B cell (primary cell): ENCODE measurements at places on chromosomes 1 and 21.

DNA sequence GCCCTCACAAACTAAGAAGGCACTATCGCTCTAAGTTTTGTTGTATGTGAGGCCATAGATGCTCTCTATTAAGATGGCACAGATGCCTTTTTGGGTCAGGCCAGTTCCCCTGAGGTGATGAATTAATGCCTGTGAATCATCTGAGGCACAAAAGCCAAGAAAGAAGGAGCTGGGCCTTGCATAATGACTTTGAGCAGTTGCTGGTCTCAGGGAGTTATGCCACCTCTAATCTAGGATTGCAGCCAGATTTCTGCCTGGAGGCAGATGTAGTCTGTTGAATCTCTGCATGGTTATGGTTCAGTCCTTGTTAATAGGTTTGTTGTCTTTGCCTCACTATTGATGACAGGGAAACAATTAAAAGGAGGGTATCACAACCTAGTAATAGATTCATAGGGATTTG lies 168.1 kb upstream of the CHRM3 start:
- no peak for DNase-seq

- DNase-seq: no peak
These were observed 21.9 kb downstream of the LRRC8D start for GRCh38 chr1:89842567-89843272.

DNA sequence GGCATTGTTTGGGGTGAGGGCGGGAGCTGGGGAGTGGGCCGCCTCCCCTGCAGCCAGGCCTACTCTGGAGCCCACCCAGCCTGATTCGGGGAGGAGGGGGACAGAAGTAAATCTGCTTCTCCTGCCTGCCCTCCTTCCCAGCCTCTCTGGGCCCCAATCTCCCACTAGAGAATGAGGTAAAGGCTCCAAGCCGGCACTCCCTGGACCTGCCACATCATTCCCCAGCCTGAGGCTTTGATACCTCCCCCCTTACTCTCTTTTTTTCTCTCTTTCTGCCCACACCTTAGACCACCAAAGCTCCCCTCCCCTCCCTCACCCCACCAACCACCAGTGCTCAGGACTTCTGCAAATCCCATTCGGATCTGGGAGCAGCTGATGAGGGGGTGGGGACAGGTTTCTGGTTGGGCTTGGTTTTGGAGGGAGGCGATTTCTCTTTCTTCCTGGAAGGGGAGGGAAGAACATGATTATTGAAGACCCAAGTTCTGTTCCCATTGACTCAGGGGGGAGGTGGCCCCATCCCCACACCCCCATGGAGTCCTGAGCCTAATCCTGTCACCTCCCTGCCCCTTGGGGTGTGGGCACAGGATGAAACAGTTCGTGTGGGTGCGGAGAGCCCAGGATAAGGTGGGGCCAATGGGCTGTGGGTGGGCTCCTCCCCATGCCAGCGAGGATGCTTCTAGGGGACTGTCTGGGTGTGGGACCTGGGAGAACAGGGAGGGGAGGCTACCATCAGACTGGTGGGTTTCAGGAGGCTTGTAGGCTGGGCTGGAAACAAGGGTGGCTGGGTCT lies 1.3 kb downstream of the MAP7D1 start:
- no peak for DNase-seq

- peak; percentile 17 for DNase-seq
These were observed 1.6 kb downstream of the CLIC6 start for GRCh38 chr21:34670220-34670961.

- DNase-seq: no peak
These were observed 140.9 kb downstream of the KCNT2 start for GRCh38 chr1:196467230-196467925.

- no peak for DNase-seq
These were observed 34.9 kb downstream of the PDPN start for GRCh38 chr1:13618483-13618882.

DNA sequence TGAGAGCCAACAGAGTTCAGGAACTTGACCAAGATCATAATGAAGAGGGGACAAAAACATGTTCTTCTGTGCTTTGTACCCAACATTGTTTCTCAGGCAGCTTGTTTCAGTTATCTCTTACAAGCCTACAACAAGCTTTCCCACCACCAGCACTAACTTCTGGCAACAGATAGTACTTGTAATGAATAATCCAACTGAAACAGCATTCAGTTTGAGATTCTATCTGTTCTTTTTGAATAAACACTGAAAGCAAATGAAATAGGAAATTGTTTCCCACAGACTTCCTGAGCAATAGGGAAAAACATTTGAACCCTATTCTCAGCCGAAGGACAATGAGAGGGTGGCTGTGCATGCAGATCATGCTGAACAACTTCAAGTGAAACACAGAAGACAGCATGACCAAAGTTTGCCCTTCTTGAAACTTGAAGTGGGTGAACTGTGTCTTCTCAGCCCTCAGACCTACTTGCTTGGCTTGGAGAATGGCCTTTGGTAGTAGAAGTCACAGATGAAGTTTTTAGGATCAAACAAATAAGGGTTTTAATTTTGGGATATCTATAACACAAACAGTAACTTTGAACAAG lies 11.2 kb upstream of the HOOK1 start:
- no peak for DNase-seq

DNA sequence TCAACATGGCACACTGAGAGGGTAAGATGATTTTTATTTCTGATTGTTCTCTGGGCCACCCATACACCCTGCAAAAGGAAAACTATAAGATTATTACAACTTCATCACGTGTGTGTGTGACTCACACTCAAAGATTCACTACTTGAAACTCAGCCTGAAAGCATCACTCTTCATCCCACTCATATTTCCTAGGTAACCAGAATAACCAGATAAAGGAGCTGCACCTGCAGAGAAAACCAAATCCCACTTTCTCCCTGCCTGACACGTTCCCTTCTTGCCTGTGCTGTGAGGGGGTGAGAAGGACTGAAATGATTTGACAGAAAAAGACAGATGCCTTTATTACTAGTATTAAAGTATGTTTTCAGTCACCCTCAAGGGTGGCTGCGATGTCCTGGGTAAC lies 131.6 kb downstream of the TGFBR3 start:
- no peak for DNase-seq

DNA sequence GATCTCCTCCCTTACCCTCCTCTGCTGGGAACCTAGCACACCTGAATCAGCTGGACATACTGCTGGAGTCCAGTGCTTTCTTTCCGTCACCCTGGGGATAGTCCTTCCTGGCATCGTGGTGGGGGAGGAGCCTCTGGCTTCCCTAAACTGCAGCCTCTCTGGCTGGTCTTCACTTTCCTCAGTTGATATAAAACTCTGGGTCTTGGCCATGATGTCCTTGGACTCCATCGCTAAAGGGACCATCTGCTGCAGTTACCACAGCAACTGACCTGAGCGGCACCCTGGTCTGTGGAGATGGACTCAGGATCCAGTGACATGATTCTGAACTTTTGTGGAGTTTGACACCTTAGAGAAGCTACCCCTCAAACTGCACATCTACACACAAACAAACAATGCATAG lies 22.8 kb downstream of the PARS2 start:
- no peak for DNase-seq

DNA sequence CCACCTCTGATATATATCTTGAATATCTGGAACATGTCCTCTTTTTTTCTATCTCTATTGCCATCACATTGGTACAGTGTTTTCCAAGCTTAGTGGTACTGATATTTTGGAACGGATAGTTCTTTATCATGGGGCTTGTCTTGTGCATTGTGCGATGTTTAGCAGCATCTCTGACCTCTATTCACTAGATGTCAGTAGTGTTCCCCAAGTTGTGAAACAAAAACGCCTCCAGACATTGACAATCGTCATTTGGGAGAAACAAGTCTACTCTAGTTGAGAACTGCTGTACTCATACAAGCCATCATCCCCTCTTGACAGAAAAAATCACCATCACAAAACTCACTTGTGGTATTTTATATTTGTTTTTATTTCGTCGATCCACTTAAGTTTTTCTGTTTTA lies 79.7 kb upstream of the CHODL start:
- no peak for DNase-seq

- DNase-seq: peak; percentile 46
These were observed 3.3 kb upstream of the LSM10 start for GRCh38 chr1:36400825-36401601.

GRCh38 chr1:86035101-86035500 lies 121.5 kb downstream of the COL24A1 start:
- no peak for DNase-seq

DNA sequence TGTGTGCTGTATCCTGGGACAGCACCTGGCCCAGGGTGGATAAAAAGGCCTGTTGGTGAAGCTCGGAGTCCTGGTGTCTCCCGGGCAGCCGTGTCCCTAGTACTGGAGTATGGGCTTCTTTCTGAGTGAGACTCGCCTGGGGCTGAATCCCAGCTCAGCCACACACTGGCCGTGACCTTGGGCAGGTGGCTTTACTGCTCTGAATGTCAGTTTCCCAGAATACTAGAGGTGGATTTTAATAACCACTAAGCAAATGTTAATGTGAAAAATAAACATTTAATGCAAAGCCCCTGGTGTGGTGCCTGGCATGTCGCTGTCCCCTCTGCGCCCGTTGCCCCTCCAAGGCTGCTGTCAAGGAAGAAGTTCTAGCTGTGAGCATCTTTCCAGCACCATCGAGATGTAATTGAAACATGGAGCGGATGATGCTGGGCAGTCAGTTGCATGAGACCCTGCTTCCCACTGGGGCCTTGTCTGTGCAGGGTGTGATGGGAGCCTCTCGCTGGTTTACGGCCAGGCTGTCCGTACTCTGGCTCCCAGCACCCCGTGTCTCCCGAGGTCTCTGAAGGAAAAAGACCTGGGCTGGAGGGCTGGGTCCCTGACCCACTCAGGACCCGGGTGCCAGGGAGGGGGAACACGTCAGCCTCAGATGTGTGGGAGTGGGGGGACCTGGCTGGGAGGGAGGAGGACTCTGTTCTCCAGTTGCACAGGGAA lies 527.8 kb downstream of the MATN1 start:
- DNase-seq: no peak

- DNase-seq: no peak
These were observed 67.1 kb upstream of the PGBD5 start for GRCh38 chr1:230493264-230493663.

GRCh38 chr1:235113183-235113917 lies 15.3 kb downstream of the TOMM20 start:
- DNase-seq: no peak

- DNase-seq: no peak
These were observed 34.1 kb upstream of the DIP2A start for GRCh38 chr21:46424621-46425020.

- no peak for DNase-seq
These were observed 33.8 kb downstream of the MFSD2A start for GRCh38 chr1:39988618-39989343.

DNA sequence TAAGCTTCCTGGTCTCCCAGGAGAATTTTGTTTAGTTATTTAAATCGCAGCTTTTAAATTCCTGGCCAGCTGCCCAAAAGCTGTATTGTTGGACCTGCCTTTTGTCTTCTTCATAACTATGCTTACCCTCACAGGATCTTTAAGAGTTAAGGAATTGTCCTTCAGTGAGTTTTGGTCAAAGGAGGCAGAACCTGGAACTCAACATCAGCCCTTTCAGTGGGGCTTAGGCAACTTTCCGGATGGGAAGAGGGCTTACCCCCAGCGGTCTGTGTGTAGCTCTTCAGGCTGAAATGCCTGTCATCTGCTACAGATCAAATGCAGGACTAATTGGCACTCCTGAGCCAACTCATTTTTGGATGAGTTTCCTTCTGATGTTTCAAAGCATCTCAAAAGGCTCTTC lies 402.6 kb downstream of the SIPA1L2 start:
- no peak for DNase-seq

GRCh38 chr1:169044296-169044695 lies 62.2 kb upstream of the ATP1B1 start:
- DNase-seq: peak; percentile 14

DNA sequence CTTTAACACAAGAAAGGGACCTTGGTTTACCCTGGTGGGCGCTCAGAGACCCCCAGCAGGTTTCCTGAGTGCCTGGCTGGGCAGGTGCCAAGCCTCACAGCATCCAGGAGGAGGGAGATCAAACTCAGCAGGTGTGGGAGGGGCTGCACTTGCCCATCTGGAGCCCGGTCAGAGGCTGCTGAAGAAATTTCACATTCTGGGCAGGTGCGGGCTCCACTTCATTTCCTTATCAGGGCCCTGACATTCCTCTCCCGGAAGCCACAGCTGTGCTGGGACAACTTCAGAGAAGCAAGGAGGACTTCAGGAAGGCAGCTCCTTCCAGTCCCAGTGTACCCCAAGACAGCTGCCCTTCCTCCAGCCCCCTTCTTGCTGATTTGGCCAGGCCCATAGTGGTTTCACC lies 82.9 kb downstream of the ITPKB start:
- no peak for DNase-seq

- no peak for DNase-seq
These were observed 1.0 kb downstream of the MRAP start for GRCh38 chr21:32299695-32300094.

DNA sequence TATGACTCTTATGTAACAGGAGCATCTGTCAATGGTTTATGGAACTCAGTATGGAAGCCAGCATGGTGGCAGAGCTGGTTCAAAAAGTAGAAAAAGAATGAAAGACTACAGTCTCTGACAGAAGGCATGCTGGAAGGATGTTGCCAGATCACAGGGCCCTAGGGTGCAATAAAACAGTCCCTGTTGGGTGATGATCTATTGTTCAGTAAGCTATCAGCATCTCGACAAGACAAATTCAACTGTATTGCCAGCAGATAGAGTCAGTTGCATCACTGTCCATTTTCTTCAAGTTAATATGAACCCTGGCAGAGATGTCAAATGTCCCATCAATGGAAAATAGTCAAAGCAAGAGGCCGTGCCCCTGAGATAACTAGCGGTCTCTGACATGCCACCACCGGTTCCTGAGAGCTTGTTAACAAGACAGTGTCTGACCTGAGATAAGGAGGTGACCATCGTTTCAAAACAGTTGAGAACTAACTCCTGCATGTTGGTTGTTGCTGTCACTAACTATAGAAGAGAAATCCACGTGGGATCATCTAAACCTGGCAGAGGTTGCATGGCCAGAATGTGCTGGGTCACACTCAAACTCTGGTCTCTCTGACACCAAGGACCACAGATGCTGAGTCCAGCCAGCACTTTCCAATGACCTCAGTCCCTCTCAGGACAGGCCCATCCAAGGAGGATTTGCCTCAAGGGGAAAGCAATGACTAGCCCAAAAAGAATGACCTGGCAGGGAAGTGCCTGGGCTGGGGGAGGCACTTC lies 125.9 kb downstream of the RIPK4 start:
- DNase-seq: no peak

GRCh38 chr21:33293811-33294216 lies 27.6 kb downstream of the IL10RB start:
- DNase-seq: no peak

DNA sequence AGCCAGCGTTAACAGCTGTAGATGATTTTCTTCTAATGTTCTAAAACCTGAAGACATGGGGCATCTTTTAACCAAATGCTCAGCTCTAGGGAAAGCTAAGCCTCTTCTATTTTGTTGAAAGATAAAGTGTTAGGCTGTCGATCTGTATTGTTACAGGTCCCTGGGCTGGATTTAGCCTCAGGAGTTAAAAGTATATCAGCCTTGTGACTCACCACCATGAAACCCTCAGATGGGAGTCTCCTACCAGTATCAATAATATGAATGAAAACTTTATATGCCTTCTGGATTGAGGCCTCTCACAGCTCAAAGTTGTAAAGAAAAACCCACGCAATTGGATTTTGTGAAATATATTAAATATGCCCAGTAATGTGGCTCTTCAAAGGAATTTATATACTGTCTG lies 231.6 kb downstream of the FGGY start:
- DNase-seq: no peak
